Aorta (tissue), 5 donors: ENCODE measurements at places on chromosomes 5 and 9. TPM values are rescaled to one million over a fixed set of nuclear protein-coding genes. Genes with fewer than 3 reads are reported as not detected.

ADAMTS16 gene
- total RNA-seq: 0.81 TPM

GMCL2 gene
- not detected for total RNA-seq

DNA sequence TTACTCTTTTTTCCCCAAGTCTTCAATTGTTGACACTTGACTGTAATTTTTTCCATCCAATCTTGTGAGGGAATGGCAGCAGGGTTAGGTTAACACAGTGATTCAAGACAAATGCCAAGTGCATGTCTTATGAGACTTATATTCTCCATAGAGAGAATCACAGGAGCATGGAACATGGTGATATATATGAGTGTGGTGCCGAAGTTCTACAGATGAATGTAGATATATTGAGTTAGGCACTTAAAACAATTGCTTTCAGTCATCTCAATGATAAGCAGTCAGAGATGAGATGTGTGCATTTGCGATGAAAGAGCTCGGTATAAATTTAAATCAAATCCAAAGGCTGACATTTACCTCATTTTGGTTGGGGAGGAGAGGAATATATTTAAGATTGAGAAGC is 211.2 kb downstream of the CDH10 start:
- H3K4me1 ChIP-seq: no peaks in the 10 kb centered on the region
- no peak for DNase-seq
- no peak overlapping the region for H3K4me3 ChIP-seq
- no peaks in the 10 kb centered on the region for H3K36me3 ChIP-seq
- H3K27ac ChIP-seq: no peak overlapping the region
- no peaks in the 10 kb centered on the region for H3K27me3 ChIP-seq

GRCh38 chr5:78756858-78757257 is 108.3 kb upstream of the LHFPL2 start:
- H3K4me3 ChIP-seq: no peak overlapping the region
- DNase-seq: no peak
- H3K27me3 ChIP-seq: no peaks in the 10 kb centered on the region
- no peak overlapping the region for H3K27ac ChIP-seq

- H3K27ac ChIP-seq: no peak overlapping the region
- H3K27me3 ChIP-seq: no peaks in the 10 kb centered on the region
- H3K36me3 ChIP-seq: no peaks in the 10 kb centered on the region
- H3K4me1 ChIP-seq: no peaks in the 10 kb centered on the region
- no peak for DNase-seq
Measured at GRCh38 chr5:150246835-150247234, 42.7 kb downstream of the CAMK2A start.

DNA sequence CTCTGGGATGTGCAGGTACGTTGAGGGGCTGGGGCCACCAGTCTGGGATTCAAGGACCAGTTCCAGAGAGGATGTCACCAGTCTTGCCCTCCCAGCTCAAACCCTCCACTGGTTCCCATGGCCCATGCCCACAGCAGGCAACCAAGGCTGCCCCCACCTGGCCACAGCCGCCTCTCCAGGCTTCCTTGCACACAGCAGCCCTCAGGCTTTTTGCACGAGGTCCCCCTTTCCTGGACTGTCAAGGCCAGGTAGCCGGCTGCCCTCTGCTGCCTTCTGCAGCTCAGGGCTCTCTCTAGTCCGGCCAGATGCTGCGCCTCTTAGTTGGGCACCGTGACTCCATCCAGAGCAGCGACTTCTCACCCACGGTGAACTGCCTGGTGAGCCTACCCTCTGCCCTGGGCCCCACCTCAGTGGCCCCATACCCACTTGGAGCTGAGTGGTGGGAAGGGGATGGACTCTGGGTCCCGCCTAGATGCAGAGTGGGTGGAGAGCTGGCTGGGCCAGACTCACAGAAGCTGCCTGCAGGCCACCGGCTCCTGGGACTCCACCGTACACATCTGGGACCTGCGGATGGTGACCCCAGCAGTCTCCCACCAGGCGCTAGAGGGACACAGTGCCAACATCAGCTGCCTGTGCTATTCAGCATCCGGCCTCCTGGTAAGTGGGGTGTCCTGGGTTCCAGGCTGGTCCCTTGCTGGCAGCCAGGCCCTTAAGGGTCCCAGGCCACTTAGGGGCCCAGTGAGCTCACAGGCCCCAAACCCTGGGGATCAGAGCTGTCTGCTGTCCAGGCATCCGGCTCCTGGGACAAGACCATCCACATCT is 2.9 kb downstream of the WDR38 start:
- no peak for DNase-seq
- no peaks in the 10 kb centered on the region for H3K27me3 ChIP-seq
- no peaks in the 10 kb centered on the region for H3K4me1 ChIP-seq
- H3K36me3 ChIP-seq: no peaks in the 10 kb centered on the region

DNA sequence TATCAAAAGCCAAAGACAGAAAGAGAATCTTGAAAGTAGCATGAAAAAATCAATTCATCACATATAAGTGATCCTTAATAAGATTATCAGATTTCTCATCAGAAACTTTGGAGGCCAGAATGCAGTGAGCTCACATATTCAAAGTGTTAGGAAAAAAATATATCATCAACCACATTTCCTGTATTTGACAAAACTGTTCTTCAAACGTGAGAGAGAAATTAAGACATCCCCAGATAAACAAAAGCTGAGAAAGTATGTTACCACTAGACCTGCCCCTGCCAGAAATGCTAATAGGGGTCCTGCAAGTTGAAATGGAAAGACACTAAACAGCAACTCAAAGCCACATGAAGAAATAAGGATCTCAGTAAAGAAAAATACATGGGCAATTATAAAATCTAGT is 29.9 kb downstream of the HACD4 start:
- no peaks in the 10 kb centered on the region for H3K36me3 ChIP-seq
- no peak overlapping the region for H3K27ac ChIP-seq
- H3K4me3 ChIP-seq: no peak overlapping the region
- no peaks in the 10 kb centered on the region for H3K4me1 ChIP-seq

DNA sequence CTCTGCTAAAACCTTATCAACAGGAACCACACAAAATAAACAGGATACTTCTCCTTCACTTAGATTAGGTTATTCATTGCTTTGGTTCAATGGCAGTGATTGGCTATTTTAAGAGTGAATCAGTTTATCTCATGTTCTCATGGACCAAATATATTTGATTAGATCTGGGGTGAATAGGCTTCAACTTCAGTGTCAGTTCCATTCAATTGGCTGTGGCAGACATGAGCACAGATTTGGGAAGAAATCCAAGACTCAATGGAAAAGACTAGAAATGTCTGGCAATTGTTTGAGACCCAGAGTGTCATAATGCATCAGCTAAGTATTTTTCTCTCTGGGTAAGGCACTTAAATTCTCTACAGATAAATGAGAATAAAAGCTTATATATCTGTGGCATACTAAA is 37.1 kb downstream of the CDH18 start:
- H3K27me3 ChIP-seq: no peaks in the 10 kb centered on the region
- no peaks in the 10 kb centered on the region for H3K36me3 ChIP-seq
- no peaks in the 10 kb centered on the region for H3K4me1 ChIP-seq
- DNase-seq: no peak

DNA sequence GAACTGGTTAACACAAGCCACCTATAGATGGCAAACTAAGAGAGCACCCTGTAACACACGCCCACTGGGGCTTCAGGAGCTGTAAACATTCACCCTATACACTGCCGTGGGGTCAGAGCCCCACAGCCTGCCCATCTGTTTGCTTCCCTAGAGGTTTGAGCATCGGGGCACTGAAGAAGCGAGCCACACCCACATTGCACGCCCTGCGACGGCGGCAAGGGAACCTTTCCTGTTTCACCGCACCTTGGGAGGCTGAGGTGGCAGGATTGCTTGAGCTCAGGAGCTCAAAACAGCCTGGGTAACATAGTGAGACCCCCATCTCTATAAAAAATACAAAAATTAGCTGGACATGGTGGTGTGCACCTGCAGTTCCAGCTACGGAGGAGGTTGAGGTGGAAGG is 76.6 kb downstream of the HRH2 start:
- H3K4me3 ChIP-seq: no peak overlapping the region
- H3K36me3 ChIP-seq: no peaks in the 10 kb centered on the region
- H3K27ac ChIP-seq: no peak overlapping the region
- H3K27me3 ChIP-seq: no peaks in the 10 kb centered on the region
- peak; percentile 17 for DNase-seq

DNA sequence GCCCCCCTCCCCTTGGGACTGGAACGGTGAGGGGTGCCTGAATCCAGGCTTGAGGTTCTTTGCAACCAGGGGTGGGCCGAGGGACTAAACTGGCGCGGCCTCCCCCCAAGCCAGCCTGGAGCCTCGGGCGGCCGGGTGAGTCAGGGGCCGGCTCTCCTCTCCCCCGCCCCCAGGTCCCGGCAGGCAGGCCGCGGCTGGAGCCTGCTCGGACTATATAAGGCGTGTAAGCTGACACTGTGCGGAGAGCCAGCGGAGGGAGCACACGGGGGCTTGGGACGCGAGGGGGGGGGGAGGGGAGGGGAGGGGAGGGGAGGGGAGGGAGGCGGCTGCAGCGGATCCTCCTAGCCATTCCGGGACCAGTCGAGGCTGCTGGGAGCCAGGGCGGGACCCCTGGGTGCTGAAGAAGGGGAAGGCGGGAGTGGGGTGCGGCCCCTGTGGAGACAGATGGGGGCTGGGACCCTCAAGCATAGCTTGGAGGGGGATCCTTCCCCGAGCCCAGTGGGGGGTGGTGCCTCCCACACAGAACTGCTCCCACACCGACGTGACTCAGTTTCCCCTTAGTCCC is 595 bp downstream of the PDLIM7 start:
- no peaks in the 10 kb centered on the region for H3K27me3 ChIP-seq
- H3K36me3 ChIP-seq: no peaks in the 10 kb centered on the region
- H3K4me3 ChIP-seq: peak overlapping the region; percentile 67
- peak overlapping the region; percentile 95 for H3K27ac ChIP-seq

GRCh38 chr5:90994796-90995195 is 388.3 kb downstream of the ARRDC3 start:
- H3K4me1 ChIP-seq: no peaks in the 10 kb centered on the region
- no peak for DNase-seq
- H3K4me3 ChIP-seq: no peak overlapping the region
- no peaks in the 10 kb centered on the region for H3K27me3 ChIP-seq
- H3K36me3 ChIP-seq: no peaks in the 10 kb centered on the region

GRCh38 chr9:73151653-73152542 is at the start of gene ANXA1:
ANXA1 (plus strand) TSS chr9:73151865; CDS start chr9:73158536, 6,671 bp downstream.
- H3K27me3 ChIP-seq: no peaks in the 10 kb centered on the region
- peak within 1 kb of the TSS; percentile 95 for H3K27ac ChIP-seq
- peak within 1 kb of the TSS; percentile 85 for H3K4me3 ChIP-seq
- no peak for DNase-seq

DNA sequence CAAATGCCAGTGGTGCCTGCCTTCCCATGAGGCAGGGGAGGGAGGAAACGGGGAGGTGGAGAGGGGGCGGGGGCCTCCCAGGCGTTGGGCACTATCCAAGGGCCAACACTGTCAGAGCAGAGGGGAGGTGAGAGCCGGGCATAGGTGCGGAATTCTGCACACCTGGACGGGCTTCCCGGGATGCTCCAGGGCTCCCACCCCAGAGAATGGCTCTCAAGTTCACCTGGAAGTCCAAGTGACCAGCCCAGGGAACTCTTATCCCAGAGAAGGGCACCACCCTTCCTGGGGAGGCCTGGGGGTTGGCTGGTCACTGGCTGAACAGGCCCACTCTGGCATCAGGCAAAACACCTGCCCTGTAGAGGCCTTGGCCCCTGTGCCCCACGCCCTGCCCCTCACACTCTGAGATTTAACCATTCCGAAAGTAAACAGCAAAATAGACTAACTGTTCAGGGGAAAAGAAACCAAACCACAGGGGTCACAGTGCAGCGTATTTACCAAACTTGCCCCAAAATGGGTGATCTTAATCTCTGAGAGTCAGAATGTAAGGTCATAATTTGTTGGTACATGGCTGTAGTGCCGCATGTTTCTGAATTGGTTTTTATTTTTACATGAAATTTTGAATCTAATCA is 2.7 kb downstream of the CSF2 start:
- H3K36me3 ChIP-seq: no peaks in the 10 kb centered on the region
- no peaks in the 10 kb centered on the region for H3K27me3 ChIP-seq
- H3K4me1 ChIP-seq: no peaks in the 10 kb centered on the region
- DNase-seq: no peak

- no peak overlapping the region for H3K4me3 ChIP-seq
- H3K27me3 ChIP-seq: no peaks in the 10 kb centered on the region
- H3K4me1 ChIP-seq: no peaks in the 10 kb centered on the region
- no peaks in the 10 kb centered on the region for H3K36me3 ChIP-seq
Measured at GRCh38 chr9:83385317-83385716, 152.9 kb downstream of the FRMD3 start.

GRCh38 chr9:7149258-7149657 is 391.5 kb downstream of the KDM4C start:
- DNase-seq: no peak
- H3K36me3 ChIP-seq: no peaks in the 10 kb centered on the region
- H3K27ac ChIP-seq: no peak overlapping the region
- H3K4me1 ChIP-seq: peaks cover 2% of the 10 kb centered on the region
- H3K4me3 ChIP-seq: no peak overlapping the region

DNA sequence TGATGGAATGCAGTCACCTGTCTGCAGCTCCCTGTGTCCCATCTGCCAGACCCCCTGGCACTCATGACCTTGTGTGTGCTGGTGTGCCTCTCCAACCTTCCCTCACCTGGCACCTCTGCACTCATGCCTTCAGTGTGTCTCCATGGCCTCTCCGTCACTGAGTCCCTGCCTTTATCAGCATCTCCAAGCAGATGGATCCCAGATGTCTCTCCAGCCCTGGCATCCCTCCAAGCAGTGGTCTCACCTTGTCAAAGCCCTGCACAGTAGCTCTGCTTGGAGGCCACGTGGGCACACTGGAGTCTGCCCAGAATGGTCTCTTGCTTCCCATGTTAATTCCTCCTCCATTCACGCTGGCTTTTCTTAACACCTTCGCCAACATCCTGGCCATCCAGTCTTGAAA is 84.8 kb downstream of the DAP start:
- H3K4me3 ChIP-seq: no peak overlapping the region
- peaks cover 17% of the 10 kb centered on the region for H3K36me3 ChIP-seq
- no peaks in the 10 kb centered on the region for H3K27me3 ChIP-seq
- H3K27ac ChIP-seq: no peak overlapping the region
- DNase-seq: no peak

- H3K27me3 ChIP-seq: no peaks in the 10 kb centered on the region
- no peak overlapping the region for H3K27ac ChIP-seq
- DNase-seq: peak; percentile 76
- no peaks in the 10 kb centered on the region for H3K36me3 ChIP-seq
Measured at GRCh38 chr5:138955013-138955660, 80.0 kb upstream of the LRRTM2 start.

- peaks cover 5% of the 10 kb centered on the region for H3K4me1 ChIP-seq
- peak; percentile 54 for DNase-seq
- H3K27me3 ChIP-seq: no peaks in the 10 kb centered on the region
- H3K36me3 ChIP-seq: no peaks in the 10 kb centered on the region
Measured at GRCh38 chr5:68027519-68027918, 188.0 kb upstream of the PIK3R1 start.
